Stimulated activated CD4-positive, alpha-beta T cell treated with anti-CD3 and anti-CD28 coated beads, Interleukin-1b, Interleukin-23, amount 100 ng/mL, for 1 hour (primary cell): ENCODE measurements at places on chromosomes 2 and 18.

DNA sequence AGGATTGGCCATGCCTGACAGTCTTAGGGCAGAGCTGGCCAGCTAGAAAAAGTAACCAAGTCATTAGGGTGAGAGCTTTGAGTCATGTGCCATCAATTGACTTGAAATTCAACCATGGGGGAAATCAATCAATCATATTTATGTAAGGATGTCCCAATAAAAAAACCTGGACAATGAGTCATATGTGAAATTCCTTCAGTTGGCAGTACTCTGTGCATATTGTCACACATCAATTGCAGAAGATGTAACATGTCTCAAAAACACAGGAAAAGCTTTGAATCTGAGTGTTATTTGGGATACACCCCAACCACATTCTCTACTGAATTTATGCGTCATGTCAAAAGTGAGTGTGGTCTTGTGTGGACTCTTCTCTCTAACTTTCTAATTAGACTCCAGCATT is 1004.1 kb upstream of the NRXN1 start:
- no peak for DNase-seq

DNA sequence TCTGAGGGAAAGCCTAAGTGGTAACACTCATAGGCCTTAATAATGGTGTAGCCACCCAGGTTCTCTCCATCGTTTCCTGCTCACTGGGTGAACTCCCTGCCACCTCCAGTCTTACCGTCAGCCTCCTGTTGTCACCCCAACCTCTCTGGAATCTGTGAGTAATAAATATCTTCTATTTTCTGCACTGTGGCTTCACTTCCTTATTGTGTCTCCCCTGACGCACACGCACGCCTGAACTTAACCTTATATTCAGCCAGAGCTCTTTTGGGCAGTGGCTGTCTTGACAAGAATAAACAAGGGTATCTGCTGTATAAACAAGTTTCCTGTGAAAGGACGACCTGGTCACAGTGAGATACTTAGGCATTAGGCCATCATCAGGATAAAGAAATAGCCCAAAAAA is 467.2 kb downstream of the SPAG16 start:
- no peak for DNase-seq

DNA sequence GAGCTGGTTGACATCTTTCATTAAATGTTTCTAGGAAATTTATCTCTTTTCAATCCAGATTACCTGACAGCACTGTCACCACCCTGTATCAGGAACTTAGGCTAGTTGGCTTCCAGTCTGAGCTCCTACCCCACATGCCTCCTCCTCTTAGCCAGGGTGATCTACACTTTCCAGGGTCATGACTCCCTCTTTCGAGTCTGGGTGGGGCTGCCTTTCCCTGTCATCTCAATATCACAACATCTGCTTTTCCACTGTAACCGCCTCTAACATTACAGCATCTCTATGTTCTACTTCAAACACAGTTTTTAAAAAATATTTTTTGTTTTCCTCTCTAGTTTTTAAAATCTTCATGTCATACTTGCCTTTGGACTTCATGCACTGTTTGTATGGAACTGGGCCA is 129.2 kb downstream of the RBMS1 start:
- no peak for DNase-seq

DNA sequence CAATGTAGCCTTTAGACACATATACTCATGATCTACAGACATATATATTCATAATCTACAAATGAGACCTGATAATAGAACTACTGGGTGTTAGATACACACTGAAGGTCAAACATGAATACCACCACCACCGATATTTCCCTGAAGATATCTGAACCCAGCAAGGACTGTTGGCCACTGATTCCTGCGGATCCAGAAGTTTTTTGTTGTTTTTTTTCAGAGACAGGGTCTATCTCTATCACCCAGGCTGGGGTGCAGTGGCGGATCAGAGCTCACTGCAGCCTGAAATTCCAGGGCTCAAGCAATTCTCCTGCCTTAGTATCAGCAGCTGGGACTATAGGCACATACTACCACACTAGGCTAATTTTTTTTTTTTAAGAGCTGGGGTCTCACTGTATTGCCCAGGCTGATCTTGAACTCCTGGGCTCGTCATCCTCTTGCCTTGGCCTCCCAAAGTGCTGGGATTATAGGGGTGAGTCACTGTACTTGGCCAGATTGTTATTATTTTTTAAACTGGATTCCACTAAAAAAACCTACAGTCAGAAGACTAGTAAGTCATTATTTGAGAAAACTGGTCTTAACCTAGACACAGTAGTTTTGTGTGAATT is 1.8 kb downstream of the METTL5 start:
- no peak for DNase-seq
